Fibroblast of mammary gland (primary cell): ENCODE measurements at places on chromosomes 1 and 21.
A peak's percentile ranks its signal among the peaks of the same experiment; 100 is the strongest.

DNA sequence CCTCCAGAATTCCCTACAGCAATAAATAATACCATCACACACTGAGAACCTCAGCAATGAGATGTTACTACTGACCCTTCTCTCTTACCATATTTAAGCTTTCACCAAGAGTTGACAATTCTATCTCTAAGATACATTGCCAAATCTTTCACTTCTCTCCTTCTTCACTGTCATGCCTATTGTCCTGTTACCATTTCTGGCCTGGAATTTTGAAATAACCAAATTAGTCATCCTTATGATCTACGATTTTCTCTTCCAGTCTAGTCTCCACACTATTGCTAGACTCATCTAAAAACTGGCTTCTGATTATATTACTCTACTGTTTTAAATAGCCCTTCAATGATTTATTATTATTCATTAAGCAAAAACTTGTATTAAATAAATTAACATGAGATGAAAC is 656.1 kb upstream of the ADGRL4 start:
- DNase-seq: peak; percentile 29

GRCh38 chr1:24878775-24879742 is 51.0 kb downstream of the RUNX3 start:
- DNase-seq: peak; percentile 50

- peak; percentile 36 for DNase-seq
These were observed 6.9 kb downstream of the ADSS2 start for GRCh38 chr1:244444854-244445253.

- DNase-seq: no peak
These were observed 66.0 kb downstream of the OBSCN start for GRCh38 chr1:228273720-228274451.

DNA sequence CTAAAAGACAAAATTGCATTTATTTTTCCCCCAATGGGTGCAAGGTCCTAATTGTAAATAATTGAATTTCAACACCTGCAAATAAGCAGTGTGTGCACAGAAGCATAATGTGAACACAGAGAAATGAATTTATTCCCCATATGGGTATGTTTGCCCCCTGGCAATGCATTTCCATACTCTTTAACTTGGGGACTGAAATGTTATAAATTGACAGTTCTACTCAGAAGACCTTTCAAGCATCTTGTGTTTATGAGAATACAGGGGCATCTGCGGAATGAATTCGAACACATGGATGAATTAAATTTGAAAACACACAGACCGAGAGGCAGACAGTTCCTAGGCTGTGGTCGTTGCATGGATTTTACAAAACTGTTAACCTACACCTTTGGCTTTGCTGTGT is 3.5 kb downstream of the PBX1 start:
- peak; percentile 45 for DNase-seq

- no peak for DNase-seq
These were observed 129.4 kb downstream of the MRPS6 start for GRCh38 chr21:34202553-34203372.

- DNase-seq: no peak
These were observed 3.2 kb downstream of the S1PR1 start for GRCh38 chr1:101240041-101240430.

DNA sequence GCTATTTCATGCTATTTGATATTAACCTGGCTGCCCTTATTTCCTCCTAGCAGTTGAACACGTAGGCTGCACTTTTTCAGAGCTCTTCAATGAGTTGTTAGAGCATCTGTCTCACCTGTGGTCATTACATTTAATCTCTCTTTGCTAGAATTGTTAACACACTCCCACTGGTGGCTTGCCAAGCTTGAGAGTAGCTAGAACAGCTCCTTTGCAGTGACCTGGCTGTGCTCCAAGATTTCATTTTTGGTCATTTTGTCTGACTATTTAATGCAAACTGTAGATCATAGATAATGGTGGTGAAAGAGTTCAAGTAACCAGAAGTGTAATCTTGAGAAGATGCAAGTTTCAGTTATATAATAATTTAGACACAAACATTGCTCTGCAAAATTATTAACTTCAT is 105.6 kb downstream of the LRRC7 start:
- DNase-seq: no peak
